ENCODE measurements at places on chromosomes 1 and 21.

- no peak for DNase-seq
These were observed 40.9 kb upstream of the DAB1 start for GRCh38 chr1:57464756-57465155.

DNA sequence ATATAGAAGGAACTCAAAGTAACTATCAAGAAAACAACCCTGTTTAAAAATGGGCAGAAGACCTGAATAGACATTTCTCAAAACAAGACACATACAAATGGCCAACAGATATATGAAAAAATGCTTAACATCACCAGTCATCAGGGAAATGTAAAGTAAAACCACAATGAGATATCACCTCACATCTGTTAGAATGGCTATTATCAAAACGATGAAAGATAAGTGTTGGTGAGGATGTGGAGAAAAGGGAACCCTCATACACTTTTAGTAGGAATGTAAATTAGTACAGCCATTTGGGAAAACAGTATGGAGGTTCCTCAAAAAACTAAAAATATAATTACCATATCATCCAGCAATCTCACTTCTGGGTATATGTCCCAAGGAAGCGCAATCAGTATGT is 3.0 kb downstream of the CTSS start:
- no peak for DNase-seq

DNA sequence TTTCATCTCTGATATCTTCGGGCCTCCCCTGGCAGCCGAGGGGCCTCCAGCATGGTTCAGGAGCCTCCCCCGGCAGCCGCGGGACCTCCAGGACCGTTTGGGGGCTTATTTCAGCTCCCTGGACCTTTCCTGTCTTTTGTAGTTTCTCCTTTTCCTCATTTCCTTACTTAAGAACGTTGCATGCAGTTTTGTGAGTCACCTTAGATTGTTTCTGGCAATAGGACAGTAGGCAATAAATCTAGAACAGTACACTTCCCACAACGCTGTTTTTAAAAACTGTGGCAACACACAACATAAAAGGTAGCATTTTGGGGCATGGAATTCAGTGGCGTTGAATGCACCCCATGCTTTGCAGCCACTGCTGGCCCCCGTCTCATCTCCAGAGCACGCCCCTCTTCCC is 24.4 kb downstream of the FAAP20 start:
- no peak for DNase-seq

DNA sequence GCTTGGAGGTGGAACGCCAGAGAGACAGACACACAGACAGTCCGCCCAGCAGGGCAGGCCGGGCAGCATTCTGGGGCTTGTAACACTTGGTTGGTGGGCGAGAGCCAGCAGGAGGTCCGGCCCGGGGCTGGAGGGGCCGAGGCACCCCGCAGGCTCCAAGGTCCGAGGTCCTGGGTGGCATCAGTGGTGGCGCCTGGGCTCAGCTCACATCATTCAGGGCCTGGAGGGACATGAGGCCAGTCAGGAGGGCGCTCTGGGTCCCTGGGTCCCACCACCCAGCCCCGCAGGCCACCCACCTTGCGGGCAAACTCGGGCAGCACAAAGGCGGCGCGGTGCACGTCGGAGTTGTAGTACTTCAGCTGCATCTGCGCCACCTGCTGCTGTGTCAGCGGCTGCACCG is 5.2 kb downstream of the SRM start:
- DNase-seq: no peak

- no peak for DNase-seq
These were observed 62.3 kb downstream of the PRKAA2 start for GRCh38 chr1:56707379-56707778.

DNA sequence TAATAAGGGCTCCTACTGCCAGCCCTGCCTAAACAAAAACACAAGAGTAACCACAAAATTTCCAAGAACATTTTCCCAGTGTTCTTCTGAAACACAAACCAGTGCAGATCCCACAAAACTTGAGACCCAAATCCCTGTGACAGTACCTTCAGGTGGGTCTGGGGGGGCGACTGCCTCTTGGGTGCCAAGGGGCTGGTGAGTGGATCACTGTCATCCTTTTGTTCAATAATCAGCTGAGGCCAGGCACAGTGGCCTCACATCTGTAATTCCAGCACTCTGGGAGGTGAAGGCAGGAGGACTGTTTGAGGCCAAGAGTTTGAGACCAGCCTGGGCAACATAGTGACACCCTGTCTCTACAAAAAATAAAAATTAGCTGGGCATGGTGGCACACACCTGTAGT is 87.6 kb downstream of the GLIS1 start:
- no peak for DNase-seq

GRCh38 chr1:184788970-184789369 is 34.3 kb upstream of the EDEM3 start:
- no peak for DNase-seq

DNA sequence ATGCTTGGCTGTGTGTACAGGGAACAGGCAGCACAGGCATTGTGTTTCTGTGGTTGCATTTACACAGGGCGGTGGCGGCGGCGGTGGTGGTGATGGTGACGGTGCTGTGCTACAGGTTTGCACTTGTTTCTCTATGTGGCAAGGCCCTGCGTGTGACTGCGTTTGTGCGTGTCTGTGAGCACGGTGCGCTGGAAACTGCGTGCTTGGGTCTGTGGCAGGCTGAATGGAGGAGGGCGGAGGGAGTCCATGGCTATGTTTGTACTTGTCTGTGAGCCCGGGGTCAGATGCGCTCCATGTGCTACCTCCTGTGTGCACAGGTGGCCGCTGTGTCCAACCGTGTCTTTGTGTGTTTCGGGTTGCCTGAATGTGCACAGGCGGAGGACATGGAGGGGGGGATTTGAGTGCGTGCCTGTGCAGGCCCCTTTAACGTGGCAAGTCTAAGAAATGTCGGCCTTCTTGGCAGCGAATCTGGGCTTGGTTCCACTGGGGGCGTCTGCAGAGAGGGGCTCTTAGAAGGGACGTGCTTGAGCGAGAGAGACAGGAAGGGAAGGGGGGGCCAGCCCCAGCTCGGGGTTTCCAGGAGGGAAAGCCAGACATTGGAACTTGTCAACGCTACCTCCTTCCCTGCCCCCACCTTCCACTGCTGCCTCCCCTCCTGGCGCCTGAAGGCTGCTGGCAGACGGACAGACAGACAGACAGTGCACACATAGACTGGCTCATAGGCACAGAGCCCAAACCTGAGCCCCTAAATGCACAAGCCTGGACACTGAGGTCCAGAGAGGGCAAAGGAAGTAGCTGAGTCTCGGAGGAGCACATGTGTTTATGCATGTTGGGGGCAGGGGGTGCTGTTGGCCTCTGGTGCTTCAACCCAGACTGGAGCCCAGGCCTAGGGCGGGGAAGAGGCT is 32.7 kb upstream of the WASF2 start:
- no peak for DNase-seq

DNA sequence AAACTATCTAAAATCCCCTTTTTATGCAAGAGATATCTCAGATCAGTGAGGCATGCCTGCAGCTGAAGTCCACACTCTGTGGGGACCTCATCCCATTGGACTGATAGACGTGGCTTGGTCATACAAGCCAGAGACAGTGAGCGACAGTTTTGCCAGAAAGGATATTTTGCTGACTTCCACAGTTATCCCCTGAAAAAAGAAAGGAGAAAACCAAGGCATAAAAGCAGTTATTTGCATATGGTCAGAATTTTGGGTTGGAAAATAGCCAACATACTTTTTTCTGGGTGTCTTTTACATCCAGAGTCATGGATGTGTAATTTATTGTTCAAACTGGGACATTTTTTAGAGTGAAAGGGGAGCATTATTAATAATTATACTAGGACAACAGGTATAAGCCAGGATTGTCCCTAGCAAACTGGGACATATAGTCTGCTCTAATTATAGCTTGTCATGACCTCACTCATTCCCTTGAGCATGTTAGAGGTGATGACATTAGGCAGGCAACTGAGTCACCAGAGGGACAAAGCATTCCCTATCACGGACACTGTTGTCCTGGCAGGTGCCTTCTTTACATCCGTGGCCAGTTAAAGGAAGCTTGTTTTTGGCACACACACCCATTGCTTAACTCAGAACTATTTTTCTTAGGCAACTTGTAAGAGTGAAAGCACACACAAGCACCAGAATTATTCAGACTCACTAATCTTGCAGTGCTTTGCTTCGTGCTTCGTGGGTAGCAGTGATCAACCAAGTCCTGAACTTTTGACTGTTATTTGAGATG is 65.5 kb downstream of the PRRX1 start:
- no peak for DNase-seq

GRCh38 chr1:25989440-25990234 is 8.2 kb downstream of the PAFAH2 start:
- DNase-seq: no peak

GRCh38 chr21:32496568-32496967 is 84.1 kb downstream of the EVA1C start:
- DNase-seq: no peak

DNA sequence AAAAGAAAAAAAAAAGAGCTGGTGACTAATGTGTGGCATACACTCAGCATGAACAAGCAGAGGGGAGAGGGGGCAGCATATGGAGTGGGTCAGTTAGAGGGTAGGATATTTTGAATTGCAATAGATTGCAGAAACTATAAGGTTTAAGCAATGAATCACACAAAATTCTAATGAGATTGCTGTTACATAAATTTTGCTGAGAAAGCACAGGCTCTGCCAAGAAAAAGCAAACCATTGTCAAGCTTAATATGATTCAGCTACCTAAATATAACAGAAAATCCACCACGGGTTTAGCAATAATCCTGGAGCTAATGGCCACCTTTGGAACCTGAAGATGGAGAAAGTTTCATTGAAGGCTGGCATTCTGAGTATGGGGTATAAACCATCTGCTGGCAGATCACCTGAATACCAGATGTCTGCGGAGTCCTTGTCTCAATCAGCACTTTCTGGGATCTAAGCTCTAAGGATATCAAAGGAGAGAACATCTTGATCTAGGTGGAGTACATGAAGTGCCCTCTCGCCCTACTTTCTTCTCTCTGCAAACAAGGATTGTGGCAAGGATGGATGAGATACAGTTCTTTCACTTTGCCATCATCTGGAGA is 30.3 kb upstream of the ANGPTL7 start:
- DNase-seq: no peak

- DNase-seq: no peak
These were observed 38.0 kb downstream of the ADARB1 start for GRCh38 chr21:45112371-45112770.

DNA sequence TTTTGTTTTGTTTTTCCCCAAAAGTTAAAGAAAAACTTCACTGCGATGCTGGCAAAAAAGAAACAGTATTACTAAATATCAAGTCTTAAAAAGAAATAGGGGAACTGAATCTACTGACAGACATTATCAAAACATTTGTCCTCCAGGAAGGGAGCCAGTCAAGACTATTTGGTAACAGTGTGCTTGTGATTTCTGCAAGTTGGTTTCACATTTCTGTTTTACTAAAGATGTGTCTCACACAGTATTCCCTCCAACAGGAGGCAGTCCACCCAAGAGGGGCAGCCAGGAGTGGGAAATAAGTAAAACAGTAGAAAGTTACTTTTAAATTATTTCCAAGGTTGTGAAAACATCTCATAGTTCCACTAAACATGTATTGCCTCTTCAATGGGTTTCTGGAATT is 74.4 kb upstream of the SDC3 start:
- DNase-seq: no peak

- no peak for DNase-seq
These were observed 255.7 kb upstream of the JUN start for GRCh38 chr1:59039551-59039950.

DNA sequence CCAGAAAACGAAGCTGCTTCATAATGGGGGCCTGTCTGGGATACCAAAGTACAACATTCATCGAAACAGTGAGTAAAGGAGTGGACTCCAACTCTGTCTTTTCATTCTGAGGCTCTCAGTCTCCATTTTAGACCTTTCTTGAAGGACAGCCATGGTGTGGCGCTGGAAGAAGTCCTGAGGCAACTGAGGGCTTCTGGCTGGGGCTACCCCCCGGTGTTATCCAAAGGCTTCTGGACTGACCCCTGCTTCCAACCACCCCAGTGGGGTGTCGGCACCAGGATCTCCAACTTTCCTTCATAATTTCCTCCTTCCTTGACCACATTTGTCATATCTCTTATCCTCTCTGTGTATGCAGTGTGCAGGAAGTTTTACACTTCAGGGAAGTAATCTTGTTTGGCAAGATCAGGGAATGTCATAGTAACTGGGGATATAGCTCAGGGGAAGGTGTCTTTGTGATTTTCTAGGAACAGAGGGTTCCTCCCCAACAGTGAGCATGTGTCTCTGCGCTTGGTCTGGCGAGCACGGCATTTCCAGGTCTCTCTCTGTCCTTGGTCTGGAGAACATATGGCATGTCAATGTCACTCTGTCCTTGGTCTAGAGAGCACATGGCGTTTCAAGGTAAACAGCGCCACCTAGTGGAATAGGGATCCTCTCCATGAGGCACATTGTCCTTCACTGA is 19.4 kb upstream of the BSDC1 start:
- DNase-seq: no peak

DNA sequence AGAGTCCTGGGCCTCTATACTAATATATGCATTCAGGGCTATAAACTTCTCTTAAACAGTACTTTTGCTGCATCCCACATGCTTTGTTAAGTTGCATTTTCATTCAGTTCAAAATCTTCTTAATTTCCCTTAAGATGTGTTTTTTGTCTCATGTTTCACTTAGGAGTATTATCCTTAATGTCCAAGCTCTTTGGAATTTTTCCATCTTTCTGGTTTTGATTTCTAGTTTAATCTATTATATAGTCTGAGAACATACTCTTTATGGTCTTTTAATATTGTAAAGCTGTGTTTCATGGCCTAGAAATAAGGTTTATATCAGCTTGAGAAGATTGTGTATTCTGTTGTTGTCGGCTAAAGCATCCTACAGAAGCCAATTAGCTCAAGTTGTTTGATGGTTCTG is 1041.8 kb downstream of the PLA2G4A start:
- no peak for DNase-seq

DNA sequence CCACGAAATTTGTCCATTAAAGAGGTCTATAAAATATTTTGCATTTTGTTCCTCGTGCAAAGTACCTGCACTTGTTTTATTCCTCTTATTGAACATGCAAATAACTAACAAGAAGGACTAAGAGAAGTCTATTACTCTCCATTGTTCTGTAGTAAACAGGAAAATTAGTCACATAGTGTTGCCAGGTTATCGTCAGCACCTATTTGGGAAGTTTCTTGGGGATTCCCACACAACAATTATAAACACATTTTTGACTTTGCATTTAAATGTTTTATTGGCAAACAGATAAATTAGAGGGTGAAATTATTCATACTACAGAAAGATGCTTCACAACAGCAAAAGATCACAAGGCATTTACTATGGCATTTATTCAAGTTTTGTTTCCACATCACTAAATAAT is 174.5 kb downstream of the ZC3H11B start:
- no peak for DNase-seq

DNA sequence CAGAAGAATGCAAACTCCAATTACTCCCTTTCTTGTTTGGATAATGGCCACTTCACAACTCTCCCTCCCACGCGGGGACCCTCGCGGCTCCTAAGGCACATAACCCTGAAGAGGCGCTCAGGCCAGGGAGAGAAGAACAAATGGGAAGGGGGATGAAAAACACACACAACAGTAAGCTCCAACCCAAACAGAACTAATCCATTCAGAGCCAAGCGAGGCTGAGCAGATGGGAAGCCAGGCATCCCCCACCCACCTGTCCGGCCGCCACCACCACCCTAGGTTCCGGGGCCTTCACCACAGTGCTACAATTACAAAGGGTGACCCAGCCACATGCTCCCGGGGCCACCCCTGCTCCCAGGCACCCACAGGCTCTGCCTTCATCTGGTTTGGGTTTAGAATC is 101.5 kb downstream of the MRPL37 start:
- DNase-seq: no peak

All from cortex of kidney (tissue), 1 donor.